ENCODE measurements at places on chromosomes 2 and 18.
A peak's percentile ranks its signal among the peaks of the same experiment; 100 is the strongest.

DNA sequence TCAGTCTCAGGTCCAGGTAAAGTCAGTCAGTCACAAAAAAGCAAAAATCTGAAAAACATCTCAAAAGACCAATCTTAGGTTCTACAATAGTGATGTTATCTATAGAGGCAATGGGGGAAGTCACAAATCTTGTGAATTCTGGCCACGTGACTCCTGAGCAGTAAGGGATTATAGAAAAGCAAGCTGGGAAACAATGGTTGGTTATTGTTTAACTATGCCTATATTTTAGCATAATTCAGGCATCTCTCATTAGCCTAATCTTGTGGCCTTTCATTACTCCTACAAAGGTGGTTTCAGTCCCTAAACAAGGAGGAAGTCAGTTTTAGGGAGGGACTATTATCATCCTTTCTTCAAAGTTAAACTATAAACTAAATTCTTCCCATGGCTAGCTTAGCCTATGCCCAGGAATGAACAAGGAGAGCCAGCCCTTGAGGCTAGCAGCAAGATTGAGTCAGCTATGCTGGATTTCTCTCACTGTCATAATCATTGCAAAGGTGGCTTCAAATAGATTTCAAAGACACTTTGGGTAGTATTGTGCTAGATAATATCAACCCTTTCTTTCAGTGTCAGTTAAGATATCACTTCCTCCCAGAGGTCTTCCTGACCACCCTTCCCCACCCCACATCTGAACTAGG, 56.4 kb upstream of the ITGA6 start:
- DNase-seq, result peak; percentile 63

GRCh38 chr2:99088017-99088416, 53.5 kb upstream of the C2orf15 start:
- peak; percentile 60 for DNase-seq

DNA sequence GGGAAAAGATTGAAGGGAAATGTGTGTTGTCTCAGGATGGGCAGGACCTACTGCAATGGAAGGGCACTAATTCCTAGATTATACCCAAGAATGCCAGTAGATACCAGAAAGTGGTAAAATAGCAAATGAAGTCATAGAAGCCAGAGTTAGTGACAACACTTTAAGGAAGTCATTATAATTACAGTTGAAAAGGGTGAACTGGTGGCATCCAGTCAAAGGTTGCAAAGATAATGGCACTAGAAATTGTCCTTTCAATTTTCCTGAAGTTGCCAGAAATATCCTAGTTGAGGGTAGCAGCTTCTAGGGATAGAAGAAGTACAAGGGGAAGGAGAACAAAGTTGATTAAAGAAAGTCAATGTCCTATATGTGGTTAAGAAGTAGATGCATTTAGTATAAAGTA, 68.8 kb upstream of the GLS start:
- no peak for DNase-seq

- no peak for DNase-seq
Measured at GRCh38 chr2:239607517-239608191, 206.8 kb upstream of the HDAC4 start.

DNA sequence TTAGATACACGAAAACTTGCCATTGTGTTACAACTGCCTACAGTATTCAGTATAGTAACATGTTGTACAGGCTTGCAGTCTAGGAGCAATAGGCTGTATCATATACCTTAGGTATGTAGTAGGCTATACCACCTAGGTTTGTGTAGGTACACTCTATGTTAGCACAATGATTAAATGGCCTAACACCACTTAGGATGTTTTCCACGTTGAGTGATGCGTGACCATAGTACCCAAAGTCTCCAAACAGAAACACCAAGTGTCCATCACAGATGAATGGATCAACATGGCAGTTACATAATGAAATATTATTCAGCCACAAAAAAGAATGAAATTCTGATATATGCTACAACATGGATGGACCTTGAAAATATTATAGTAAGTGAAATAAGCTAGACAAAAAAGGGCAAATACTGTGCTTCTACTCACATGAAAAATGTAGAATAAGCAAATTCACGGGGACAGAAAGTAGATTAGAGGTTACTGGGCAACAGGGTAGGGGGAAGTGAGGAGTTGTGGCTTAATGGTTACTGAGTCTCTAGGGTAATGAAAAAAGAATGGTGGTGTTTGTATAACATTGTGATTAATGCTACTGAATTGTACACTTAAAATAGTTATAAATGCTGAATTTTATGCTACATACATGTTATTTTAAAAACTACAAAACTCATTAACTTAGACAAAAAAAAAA, 62.6 kb downstream of the TMEM131 start:
- no peak for DNase-seq

GRCh38 chr2:85834466-85834865, 54.3 kb downstream of the ST3GAL5 start:
- no peak for DNase-seq

DNA sequence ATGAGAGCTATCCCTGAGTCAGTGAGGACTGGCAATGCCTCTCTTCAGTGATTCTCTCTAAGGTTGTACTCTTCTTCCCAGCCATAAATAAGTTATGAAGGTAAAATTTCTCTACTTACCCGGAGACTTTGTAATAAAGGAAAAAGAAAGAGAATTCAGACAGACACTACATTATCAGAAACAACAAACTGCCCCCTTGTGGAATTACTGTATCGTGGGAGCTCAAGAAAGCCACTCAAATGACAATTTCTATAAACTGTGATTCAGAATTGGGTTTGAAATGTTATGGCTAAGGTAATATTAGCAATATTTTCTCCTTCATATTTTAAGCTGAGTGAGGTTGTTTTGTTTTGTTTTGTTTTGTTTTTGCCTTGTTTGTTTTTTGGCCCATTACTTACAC, 155.8 kb upstream of the TANK start:
- DNase-seq, result peak; percentile 14

DNA sequence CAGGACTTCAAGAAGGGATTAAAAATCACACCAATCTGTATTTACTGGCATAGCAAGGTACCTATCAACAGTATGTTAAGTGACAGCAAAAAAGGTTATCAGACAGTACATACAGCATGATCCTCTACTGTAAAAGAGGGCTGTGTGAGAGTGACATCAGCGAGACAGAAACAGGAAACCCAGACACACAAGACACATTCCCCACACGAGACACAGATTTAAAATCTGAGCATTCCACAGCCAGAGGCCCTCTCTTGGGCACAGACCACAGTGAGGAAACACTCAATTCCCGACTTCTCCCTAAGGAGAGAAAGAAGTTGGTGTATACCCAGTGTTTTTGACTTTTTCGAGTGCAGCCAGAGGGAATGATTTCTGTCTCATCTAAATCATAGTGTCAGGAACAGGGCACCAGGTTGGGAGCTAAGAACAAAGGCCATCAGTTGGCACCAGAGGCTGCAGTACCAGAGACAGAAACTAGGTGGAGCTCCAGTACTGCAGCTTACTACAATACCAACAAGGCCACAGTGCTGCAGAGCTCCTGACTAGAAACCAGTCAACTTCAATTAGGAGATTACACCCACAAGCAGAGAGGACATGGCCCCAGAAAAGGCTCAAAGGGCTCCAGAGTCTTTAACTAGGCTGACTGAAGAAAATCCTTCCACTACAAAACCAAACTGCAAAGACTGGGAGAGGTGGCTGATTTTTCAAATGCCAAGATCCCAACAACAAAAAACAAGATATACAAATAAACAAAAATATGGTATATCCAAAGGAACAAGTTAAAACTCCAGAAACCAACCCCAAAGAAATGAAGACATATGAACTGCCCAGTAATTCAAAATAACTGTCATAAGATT, 41.0 kb downstream of the UNC50 start:
- peak; percentile 94 for DNase-seq

GRCh38 chr18:9851511-9851910, 34.3 kb upstream of the TXNDC2 start:
- no peak for DNase-seq

GRCh38 chr18:582465-582864, 2.3 kb downstream of the CETN1 start:
- DNase-seq, result no peak

- no peak for DNase-seq
Measured at GRCh38 chr2:167582619-167583018, 664.8 kb downstream of the STK39 start.

- no peak for DNase-seq
Measured at GRCh38 chr2:16185801-16186272, 245.5 kb downstream of the MYCN start.

DNA sequence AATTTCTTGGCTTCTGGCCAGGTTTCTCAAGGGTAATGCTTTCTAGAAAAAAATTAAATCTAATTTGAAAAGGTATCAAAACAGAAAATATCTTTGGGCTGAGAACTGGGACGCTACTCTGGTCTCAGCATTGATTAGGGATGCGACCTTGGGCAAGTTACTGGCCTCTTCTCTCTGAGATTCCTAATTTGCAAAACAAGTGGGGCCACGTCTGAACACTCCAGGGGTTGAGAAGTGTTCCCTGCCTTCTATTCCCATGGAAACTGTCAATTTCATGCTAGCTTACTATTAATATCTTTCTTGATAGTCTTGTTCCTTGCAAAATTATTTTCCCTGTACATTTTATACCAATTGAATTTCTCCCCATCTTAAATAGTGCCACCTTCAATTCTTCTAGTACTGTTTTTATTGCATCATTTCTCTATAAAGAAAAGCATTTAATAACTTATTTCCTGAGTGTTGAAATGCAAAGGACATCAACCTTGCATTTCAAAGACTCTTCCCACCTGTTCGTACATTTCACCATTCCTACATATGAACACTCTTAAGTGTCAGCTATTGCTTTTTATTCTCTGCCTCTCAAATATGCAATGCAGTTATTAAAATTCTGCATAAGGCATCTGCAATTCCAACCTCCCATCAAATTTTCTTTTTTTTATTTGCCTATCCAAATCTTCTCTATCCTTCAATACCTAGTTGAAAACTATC, 118.3 kb upstream of the DSEL start:
- no peak for DNase-seq

DNA sequence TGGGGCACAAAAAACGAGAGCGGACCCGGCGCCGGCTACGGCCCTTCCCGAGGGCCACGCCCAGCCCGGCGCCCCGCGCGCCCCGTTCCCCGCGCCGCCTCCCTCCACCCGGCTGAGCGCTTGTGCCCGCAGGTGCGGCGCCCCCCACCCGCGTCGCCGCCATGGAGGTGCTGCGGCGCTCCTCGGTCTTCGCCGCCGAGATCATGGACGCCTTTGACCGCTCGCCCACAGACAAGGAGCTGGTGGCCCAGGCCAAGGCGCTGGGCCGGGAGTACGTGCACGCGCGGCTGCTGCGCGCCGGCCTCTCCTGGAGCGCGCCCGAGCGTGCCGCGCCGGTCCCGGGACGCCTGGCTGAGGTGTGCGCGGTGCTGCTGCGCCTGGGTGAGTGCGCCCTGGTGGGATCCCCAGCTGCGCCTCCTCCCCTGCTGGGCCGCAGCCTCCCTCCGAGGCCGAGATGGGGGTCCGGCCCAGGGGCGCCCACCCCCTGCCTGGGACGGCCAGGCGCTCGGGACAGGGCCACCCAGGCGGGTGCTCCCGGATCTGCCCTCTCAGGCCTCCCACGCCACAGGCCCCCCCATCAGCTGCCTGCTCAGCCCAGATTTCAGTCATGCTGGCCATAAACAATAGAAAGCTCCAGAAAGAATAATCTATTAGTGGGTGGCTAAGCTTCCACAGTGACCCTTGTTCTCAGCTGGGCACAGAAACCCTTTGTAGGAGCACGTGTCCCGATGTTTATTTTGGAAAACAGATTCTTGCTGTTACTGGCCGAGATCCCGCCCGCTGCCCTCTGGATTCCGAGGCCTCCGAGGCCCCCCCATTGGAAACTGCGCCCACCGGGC, 997 bp downstream of the BOK start:
- DNase-seq, result no peak

GRCh38 chr2:18498531-18498930, 61.9 kb downstream of the RDH14 start:
- DNase-seq, result no peak

GRCh38 chr18:45580127-45580526, 35.1 kb upstream of the SLC14A2 start:
- DNase-seq, result no peak

DNA sequence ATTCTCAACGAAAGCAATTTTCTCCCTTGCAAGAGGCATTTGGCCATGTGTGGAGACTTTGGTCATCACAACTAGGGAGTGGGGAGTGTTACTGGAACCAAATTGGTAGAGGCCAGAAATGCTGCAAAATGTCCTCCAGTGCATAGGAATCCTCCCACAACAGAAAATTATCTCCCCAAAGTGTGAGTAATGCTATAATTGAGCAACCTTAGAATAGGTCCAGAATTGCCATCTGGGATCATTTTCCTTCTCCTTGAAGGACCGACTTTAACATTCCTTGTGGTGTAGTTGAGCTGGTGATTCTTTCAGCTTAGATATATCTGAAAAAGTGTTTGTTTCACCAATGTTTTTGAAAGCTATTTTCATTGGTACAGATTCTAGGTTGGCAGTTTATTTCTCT, 111.2 kb upstream of the SMIM21 start:
- no peak for DNase-seq

- DNase-seq, result no peak
Measured at GRCh38 chr2:102074152-102074783, 68.3 kb upstream of the IL1R1 start.

DNA sequence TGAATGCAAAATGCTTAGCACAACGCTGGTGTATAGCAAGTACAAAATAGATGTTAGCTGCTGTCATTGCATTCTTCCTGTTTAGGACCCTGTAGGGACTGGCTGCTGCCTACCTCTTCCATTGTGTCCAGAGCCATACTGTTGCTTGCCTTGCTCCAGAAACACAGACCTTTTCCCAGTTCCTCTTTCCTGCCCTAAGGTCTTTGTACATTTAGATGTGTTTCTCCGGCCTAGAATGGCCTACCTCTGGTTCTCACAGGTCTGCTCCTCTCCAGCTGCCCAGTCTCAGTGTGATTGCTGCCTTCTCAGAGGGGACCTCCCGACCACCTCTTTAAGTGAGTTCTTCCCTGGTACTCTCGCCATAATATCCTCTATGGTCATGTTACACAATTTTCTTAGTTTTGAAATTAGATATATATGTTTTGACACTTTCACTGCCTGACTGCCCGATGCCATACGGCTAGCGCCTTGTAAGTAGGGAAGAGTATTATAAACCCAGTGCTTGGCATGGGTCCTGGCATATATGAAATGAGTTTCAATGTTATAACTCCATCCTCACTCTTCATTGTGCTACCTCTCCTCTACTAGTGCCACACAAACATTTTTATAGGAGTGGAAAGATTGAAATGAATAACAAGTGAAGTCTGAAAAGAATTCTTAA, 48.3 kb downstream of the RFTN2 start:
- no peak for DNase-seq

DNA sequence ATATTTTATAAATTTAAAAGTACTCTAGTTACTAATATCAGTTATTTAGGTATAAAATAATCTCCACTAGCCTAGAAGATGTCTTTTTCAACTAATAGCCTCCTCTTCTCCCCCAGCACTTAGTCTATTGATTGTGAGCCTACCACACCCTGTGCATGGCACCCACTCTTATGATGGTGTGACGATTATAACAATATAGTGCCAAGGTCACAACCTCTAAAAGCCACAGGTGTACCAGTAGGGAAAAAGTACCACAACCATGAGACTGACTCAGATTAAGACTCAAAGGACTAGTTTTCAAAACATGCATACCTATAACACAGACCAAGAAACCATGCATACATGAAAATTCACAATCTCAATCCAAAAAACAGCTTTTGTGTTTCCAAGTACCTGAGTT, 27.6 kb downstream of the THADA start:
- no peak for DNase-seq

Data from Jurkat, Clone E6-1 (cell line).